ENCODE measurements at places on chromosomes 3 and 15. TPM values are rescaled to one million over a fixed set of nuclear protein-coding genes. Genes with fewer than 3 reads are reported as not detected.

GRCh38 chr15:75416584-75416983 is 34.9 kb downstream of the SIN3A start:
- no peak for DNase-seq

DNA sequence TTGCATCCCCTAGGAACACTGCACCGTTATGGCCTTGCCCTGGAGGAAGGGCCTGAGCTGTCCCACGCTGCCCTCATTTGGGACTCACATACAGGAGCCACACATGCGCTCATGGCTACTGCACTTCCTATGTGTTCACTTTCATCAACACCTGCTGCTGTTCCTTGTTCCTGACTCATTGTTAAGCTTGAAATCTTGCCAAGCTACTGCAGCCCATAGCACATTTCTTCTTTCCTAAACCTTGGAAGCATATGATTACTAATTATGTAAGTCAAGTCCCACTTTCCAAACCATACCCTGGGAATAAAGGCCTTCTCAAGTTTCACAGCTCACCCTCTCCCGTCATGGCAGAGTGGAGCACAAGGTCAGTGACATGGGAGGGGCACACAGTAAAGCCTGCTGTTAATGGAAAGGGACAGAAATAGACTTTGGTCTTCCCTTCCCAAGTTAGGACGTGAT is 307.9 kb downstream of the CLSTN2 start:
- no peak for DNase-seq

- no peak for DNase-seq
Observed at GRCh38 chr3:16515885-16516420, 2.5 kb upstream of the RFTN1 start.

DNA sequence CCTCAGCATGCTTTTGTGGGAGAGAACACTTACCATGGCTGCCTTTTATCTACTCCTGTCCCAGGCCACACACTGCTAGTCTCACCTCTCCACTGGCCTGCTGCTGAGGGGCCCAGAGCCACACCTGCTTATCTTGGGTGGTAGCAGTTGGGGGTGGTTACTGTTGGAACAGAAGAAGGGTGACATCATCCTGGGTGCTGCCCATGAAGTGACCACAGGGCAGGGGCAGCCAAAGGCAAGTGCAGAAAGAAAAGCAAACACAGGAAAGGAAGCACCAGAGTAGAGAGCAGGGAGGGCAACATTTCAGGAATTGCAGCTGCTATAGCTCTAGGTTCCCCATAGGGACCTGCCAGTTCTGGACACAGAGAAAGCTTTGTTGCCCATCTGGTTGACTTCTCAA is 345.2 kb downstream of the VPS13C start:
- DNase-seq, result peak; percentile 14

GRCh38 chr3:148089171-148089570 is 608.5 kb upstream of the AGTR1 start:
- no peak for DNase-seq

DNA sequence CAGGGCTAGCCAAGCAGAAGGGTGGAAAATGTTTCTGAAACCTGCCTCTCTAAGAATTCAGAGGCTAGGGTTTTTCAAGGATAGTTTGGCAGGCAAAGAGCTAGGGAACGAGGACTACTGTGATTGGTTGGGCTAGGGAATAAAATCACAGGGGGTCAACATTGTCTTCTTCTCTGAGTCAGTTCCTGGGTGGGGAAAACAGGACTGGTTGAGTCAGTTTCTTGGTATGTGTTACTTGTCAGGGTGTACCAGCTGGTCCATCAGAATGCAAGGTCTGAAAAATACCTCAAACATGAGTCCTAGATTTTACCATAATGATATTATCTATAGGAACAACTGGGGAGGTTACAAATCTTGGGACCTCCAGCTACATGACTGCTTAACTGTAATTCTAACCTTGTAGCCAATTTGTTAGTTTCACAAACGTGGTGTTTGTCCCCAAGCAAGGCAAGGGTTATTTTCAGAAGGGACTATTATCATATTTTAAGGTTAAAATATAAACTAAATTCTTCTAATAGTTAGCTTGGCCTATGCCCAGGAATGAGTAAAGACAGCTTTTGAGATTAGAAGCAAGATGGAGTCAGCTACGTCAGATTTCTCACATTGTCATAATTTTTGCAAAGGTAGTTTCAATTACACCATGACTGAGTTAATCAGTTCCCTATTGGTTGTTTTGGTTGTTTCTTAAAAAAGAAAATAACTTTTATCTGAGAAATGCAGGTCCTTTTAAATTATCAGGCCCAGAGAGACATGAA is 231.5 kb downstream of the ALCAM start:
- no peak for DNase-seq

DNA sequence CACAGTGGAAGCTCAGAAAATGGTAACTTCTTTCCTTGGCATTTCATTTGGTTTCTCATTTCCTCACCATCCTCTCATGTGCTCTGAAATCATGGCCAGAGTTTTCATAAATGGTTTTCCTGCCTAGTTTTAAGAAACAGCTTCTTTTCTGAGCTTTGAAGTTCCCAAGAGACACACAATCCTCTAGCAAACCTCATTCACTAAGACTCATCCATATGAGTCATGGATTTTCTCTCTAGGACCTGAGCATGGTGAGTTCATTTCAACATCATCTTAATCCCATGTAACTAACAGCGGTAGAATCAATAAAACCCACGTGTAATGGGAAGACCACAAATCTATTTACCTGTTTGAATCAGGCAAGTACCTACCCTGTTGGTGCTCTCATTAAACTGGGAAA is 274.5 kb upstream of the LRTM1 start:
- no peak for DNase-seq

GRCh38 chr15:46855388-46855787 is 861.9 kb upstream of the SEMA6D start:
- DNase-seq, result no peak

GRCh38 chr3:108102420-108103039 is 11.7 kb upstream of the CD47 start:
- DNase-seq, result no peak

- no peak for DNase-seq
Observed at GRCh38 chr3:15307580-15307979, 24.8 kb downstream of the SH3BP5 start.

- DNase-seq, result no peak
Observed at GRCh38 chr3:150609988-150610387, 6.9 kb downstream of the SELENOT start.

- peak; percentile 70 for DNase-seq
Observed at GRCh38 chr15:91055548-91056331, 33.3 kb upstream of the VPS33B start.

DNA sequence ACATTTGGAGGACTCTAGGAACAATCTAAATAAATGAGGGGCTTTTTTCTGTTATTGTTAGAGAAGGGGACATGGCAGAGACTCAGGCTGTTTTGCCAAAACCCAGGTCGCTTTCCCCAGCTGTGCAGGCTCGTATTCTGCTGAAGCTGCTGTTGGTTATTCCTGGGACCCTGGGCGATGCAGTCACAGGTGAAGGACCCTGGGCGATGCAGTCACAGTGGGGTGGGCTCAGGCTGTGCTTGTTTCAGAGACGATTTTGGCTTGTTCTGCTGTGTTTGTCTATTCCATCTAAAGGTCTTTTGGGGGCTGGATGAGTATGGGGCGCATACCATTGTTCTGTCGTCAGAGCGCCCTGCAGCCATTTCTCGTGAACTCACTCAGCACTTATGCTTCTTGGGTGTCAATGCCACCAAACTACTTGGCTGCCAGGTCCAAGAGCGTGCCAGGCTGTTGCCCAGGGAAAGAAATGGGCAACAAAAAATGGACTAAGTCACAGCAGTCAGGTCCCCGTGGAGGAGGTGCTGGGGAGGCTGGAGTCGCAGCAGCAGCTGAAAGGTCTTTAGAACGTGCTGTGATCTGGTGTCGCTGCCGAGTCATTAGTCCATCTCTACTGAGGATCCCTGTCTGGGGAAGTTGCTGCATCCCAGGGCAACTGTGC is 151.4 kb downstream of the CHDH start:
- no peak for DNase-seq

DNA sequence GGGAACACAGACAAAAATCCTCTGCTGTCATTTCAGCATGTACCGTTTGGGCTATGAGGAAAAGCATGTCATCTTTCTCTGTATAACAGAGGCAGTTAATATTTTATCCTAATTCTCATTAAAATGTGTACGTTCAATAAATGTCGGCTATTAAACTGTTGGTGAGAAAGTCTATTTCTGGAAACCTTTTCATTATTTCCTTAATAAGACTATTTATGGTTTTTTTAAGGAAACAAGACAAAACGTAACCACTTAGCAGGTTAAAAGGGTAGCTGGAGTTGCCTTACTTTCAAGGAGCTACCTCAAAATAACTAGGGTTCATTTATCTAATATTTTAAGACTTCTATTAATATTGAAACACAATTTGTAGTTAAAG is 1.8 kb upstream of the STT3B start:
- no peak for DNase-seq

- no peak for DNase-seq
Observed at GRCh38 chr3:160114355-160114995, 110.7 kb upstream of the C3orf80 start.

GRCh38 chr3:57048728-57049127 is 11.7 kb upstream of the SPATA12 start:
- DNase-seq, result no peak

GRCh38 chr3:77913524-77914174 is 873.8 kb downstream of the ROBO2 start:
- no peak for DNase-seq

DNA sequence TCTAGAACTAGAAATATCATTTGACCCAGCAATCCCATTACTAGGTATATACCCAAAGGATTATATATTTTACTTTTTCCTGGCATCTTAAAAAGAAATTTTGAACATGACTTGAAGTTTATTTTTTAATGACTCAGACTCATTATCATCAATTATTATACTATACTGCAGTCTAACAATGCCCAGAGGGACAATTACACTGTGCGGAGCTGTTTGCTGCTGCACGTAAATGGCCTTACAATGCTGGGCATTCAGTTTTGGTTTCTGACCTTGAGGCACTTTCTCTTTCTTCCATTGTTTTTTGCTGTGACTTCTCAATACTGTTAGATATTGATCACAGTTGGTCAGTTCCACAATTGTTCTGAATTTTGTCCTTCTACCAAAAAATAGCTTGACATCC is 128.8 kb downstream of the GBE1 start:
- no peak for DNase-seq

GRCh38 chr3:71016178-71016845 is 567.2 kb downstream of the FOXP1 start:
- no peak for DNase-seq

- no peak for DNase-seq
Observed at GRCh38 chr3:192902549-192902948, 15.1 kb downstream of the MB21D2 start.

- no peak for DNase-seq
Observed at GRCh38 chr15:100692671-100693070, 90.3 kb downstream of the ASB7 start.

- DNase-seq, result peak; percentile 75
Observed at GRCh38 chr3:291646-292436, 95.3 kb downstream of the CHL1 start.

The HCN4 gene
- total RNA-seq, result 0.37 TPM

The HTR3E gene
- total RNA-seq, result not detected

The GUCA1C gene
- total RNA-seq, result not detected

The ZBBX gene
- 51.3 TPM for total RNA-seq

The CLDN18 gene
- total RNA-seq, result 114 TPM

The ROPN1B gene
- total RNA-seq, result 0.67 TPM

The PARP15 gene
- 4.4 TPM for total RNA-seq

The MAP1A gene
- total RNA-seq, result 8.8 TPM

The DTWD1 gene
- 44.1 TPM for total RNA-seq

The RLBP1 gene
- not detected for total RNA-seq

The ECE2 gene
- 0.15 TPM for total RNA-seq
